ENCODE measurements at places on chromosomes 6 and 20. TPM values are rescaled to one million over a fixed set of nuclear protein-coding genes. Genes with fewer than 3 reads are reported as not detected.

ZBTB9 gene
- total RNA-seq: 5.5 TPM

RGS19 gene
- 26.9 TPM for total RNA-seq

MED20 gene
- 26.2 TPM for total RNA-seq

KCNQ2 gene
- total RNA-seq: not detected

RHAG gene
- total RNA-seq: not detected

RFX6 gene
- not detected for total RNA-seq

SMLR1 gene
- total RNA-seq: not detected

FAM83C gene
- not detected for total RNA-seq

MUCL3 gene
- not detected for total RNA-seq

CD93 gene
- not detected for total RNA-seq

DSP gene
- total RNA-seq: 5.5 TPM

ZC3H12D gene
- 0.06 TPM for total RNA-seq

GABRR2 gene
- total RNA-seq: 0.11 TPM

RALGAPB gene
- total RNA-seq: 21.4 TPM

SALL4 gene
- total RNA-seq: not detected

OLIG3 gene
- not detected for total RNA-seq

PPP1R3G gene
- total RNA-seq: 0.29 TPM

B4GALT5 gene
- total RNA-seq: 29.1 TPM

DNA sequence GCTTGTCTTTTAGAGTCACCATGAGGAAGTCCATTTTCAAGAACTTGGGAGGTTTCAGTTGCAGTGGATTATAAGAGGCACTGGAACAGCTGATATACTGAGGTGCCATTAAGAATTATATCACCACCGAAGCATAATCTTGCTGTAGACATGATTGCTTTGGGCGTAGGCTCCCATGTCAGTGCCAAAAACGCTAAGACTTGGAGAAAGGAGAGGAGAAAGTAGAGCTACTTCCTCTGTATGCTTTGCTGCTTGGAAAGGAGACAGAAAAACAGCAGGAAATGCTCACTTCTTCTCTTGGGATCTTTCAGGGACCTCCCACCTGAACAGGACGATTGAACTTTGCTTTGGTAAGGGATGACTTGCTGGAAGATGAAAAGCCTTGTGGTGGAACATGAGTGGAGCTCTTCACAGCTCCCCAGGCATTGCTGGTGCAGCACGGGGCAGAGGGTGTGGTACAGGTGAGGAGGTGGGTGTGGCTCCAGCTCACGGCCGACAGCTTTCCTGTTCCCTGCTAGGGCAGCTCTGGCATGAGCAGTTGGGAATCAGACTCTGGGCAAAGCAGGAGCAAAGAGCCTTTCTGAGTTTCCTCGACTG is 190.4 kb upstream of the JAG1 start:
- DNase-seq: no peak

- DNase-seq: no peak
Measured at GRCh38 chr6:108432792-108433191, 127.9 kb upstream of the FOXO3 start.

- no peak for DNase-seq
Measured at GRCh38 chr20:59671661-59672471, 67.5 kb downstream of the PHACTR3 start.

GRCh38 chr20:57281900-57282299 is 15.5 kb upstream of the BMP7 start:
- DNase-seq: no peak

DNA sequence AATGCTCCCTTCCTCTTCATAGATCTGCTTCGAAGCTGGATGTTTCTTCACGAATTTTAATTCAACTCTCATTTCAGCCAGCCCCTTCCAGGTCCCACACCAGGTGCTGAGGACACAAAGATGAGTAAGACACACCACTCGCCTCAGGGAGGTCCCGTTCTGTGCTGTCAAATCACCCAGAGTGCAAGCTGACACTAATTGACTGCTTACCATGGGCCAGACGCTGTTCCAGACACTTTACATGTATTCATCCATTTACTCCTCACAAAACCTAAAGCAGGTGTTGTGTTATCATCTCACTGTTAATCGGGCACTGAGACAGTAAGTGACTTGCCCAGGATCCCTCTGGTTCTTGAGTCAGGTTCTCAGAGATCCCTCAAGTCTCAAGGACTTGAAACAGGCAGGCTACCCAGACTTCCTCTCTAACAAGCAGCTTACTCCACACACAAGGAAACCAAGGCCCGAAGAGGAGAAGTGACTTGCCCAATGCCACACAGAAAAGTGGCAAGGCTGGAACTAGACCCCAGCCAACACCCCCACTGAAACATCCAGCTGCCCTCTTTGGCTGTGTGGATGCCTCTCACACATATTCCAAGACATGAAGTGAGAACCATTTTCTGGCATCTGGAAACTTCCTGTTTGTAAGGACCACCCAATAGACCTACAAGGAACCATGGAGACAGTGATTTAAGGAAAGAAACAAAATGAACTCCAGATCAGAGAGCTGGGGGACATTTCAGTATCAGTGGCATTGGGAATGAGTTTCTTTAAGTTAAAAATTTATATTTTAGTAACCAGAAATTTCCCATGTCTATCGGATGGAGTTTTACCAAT is 174.5 kb downstream of the CDC5L start:
- DNase-seq: no peak

- no peak for DNase-seq
Measured at GRCh38 chr6:144063246-144063743, 32.1 kb downstream of the SF3B5 start.

- no peak for DNase-seq
Measured at GRCh38 chr6:324729-325125, 32.4 kb downstream of the DUSP22 start.

DNA sequence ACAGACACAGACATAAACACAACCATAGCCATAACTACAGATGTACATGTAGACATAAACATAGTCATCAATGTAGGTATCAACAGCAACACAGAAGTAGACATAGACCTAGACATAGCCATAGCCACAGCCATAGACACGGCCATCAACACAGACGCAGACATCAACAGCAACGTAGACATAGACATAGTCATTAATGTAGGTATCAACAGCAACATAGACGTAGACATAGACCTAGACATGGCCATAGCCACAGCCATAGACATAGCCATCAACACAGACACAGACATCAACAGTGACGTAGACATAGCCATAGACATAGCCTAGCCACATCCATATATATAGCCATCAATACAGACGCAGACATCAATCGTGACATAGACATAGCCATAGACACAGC is 258.3 kb upstream of the FOXQ1 start:
- DNase-seq: no peak

DNA sequence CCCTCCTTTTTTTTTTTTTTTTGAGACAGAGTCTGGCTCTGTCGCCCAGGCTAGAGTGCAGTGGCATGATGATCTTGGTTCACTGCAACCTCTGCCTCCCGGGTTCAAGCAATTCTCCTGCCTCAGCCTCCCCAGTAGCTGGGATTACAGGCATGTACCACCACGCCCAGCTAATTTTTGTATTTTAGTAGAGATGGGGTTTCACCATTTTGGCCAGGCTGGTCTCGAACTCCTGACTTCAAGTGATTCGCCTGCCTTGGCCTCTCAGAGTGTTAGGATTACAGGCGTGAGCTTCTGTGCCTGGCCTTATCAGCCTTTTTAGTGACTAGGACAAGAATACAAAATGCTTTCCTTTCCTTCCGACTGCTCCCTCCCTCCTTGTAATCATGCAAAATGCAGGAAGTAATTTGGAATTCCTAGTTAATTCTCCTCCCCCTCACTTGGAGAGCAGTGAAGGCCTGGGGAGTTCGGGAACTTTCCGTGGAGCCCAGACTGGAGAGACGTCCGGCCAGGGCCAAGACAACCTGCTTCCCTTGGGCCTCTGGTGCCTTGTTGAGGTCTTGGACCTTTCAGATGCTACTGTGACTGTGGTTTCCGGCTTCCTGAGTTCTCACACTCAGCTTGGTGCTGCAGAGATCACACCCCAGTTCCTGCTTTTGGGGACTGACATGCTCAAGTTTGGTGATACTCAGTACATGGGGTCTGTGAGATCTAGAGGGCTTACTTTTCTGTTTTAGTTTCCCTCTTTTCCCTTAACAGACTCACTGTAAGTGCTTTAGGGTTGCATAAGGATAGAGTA is 3.9 kb upstream of the PHF20 start:
- peak; percentile 54 for DNase-seq

GRCh38 chr6:25560865-25561264 is 91.2 kb upstream of the SCGN start:
- no peak for DNase-seq

DNA sequence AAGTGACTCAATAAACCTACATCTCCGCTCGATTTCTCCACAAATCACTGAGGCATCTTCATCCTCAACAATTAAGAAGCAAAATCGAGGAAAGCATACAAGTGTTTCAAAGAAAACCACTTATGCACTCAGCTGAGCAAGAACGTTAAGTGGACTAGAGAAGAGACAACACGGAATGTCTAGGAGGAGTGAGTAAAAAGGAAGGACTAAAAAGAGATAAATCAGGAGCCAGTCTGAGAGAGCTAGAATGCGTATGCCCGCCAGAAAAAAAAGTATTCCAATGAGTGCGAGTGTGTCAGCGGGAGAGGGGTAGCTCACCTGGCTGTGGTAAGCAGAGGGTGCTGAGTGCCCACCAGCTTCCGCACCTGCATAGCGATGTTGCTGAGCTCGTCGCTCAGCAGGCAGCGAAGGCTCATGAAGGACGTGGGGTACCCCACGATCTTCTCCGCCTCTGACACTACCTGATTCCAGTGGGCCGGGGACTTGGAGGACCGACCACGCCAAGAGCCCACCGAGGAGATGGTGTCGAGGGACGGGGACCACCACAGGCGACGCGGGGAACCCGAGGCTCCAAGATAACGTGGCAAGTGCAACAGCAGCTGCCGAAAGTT is 587 bp downstream of the PDSS2 start:
- no peak for DNase-seq

GRCh38 chr20:45917790-45918141 is 5.8 kb upstream of the PLTP start:
- DNase-seq: peak; percentile 75

DNA sequence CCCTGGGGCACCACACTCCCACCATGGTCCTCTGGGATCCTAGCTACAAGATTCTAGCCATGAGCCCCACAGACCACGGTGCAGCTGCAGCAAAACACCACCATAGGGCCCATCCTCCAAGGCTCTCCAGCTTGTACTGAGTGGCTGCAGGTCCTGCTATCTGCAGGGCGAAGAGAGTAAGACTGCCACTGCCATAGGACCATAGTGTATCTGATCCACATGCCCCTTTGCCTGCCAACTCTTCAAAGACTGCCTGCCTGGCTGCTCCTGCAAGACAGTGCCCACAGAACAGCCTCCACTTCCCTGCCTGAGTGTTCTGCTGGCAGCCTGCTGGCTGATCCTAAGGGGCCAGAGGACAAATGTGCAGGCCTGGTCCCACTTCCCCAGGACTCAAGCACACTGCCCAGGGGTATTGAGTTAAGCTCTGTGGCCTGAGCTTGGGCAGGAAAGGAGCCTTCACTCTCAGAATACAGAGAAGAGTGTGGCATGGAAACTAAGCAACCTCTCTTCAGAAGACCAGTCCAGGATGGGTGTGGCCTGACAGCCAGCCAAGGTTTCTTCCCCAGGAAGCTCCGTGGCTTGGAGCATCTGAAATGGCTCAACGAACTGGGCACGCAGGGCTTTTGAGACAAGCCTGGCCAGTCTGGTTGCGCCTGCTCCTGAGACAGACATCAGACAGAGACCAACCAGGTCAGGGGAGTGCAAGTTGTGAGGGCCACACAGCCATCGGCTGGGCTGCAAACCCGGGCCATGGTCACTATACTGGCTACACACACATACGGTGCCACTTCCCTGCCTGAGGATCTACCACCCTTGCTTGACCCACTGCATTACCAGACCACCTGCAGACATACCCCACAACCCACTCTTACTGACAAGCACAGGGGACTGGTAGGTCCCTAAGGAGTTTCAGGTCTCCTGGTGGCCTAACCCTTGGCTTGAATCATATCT is 54.5 kb downstream of the RNGTT start:
- DNase-seq: no peak

DNA sequence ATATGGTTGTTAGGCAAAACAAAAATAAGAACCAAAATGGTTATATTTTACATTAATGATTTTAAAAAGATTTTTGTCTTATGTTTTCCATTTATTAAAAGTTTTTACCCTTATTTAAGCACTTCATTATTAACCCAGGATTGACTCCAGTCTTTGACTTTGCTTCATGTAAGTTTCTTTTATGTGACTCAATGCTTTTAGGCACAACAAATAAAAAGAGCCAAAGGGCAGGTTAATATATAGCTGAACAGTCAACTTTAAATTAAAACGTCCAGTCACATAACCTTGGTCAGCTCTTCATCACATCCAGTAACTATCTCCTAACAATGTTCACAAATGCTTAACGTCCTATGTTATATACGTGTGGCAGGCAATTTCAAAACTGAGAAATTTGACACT is 32.7 kb downstream of the COL21A1 start:
- no peak for DNase-seq

- no peak for DNase-seq
Measured at GRCh38 chr6:34226731-34227586, 9.7 kb upstream of the HMGA1 start.

- DNase-seq: no peak
Measured at GRCh38 chr6:45431317-45432065, 53.8 kb upstream of the SUPT3H start.

- DNase-seq: no peak
Measured at GRCh38 chr6:39130691-39131090, 15.7 kb upstream of the SAYSD1 start.

GRCh38 chr20:1941226-1941625 is 46.0 kb downstream of the SIRPA start:
- DNase-seq: no peak

- peak; percentile 93 for DNase-seq
Measured at GRCh38 chr6:159700970-159701369, 7.9 kb upstream of the SOD2 start.

DNA sequence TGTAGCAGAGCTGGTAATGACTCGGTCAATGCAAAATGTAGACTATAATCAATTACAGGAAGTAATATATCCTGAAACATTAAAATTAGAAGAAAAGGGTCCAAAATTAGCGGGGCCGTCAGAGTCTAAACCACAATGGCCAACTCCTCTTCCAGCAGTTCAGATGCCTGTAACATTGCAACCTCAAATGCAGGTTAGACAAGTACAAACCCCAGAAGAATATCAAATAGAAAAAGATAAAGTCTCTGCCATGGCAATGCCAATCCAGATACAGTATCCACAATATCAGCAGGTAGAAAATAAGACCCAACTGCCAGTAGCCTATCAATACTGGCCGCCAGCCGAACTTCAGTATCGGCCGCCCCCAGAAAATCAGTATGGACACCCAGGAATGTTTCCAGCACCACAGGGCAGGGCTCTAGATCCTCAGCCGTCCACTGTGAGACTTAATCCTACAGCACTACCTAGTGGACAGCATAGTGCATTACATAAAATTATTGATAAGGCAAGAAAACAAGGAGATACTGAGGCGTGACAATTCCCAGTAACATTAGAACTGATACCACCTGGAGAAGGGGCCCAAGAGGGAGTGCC is 158.4 kb downstream of the GPX5 start:
- DNase-seq: peak; percentile 43
